ENCODE measurements at places on chromosomes 4 and X.

GRCh38 chr4:182807346-182807745 lies 109.8 kb downstream of the DCTD start:
- DNase-seq = no peak

- DNase-seq = no peak
Observed at GRCh38 chr4:3711183-3712111, 54.7 kb upstream of the ADRA2C start.

DNA sequence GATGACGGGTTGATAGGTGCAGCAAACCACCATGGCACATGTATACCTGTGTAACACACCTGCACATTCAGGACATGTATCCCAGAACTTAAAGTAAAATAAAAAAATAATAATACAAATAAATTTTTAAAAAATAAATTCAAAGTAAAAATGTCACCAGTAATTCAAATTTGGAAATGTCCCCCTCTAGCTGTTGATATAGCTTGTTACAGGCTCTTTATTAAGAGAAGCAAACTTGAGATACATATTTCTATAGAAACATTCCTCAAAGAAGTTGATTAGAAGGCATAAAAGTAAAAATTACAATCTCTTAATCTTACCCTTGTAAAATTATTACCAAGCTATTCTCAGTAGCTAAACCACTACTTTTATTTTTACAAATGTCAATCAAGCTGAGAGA lies 1397.0 kb downstream of the FAM133A start:
- no peak for DNase-seq

- DNase-seq = no peak
Observed at GRCh38 chr4:168451744-168452390, 28.4 kb downstream of the DDX60L start.

GRCh38 chr4:102180046-102180445 lies 165.2 kb downstream of the SLC39A8 start:
- no peak for DNase-seq

DNA sequence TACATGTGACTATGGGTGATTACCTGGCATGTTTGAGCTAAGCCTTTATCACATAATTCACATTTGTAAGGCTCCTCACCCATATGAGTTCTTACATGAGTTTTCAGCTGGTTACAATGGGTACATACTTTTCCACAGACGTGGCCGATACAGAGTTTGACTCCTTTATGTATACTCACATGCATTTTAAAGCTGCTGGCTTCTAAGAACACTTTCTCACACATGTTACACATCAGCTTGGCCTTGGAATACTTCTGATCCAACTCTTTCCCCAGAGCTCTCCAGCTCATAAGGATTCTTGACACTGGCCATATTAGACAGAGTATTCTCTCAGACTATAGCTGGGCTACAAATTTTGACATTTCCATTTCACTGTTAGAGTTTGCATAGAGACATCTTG lies 66.3 kb downstream of the TAB3 start:
- DNase-seq = no peak

- DNase-seq = no peak
Observed at GRCh38 chrX:34687095-34687494, 30.0 kb upstream of the TMEM47 start.

DNA sequence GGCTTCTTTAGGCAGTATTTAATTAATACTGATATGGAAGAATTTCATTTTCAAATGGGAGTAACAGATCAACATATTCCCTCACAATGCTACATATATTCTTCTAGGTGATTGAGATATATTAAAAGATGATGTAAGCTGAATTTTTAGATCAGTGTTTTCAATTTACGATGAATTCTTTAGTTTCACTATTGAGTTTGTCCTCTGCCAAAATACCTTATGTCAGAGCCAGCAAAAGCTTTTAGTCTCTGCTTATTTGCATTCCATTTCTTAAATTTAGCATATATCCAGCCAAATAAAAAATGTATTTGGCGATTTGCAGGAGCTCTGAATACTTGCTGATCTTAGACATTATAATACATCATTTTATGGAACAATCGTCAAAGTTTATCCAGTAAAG lies 144.3 kb downstream of the MOSPD2 start:
- no peak for DNase-seq

GRCh38 chr4:6271701-6272465 lies 2.2 kb downstream of the WFS1 start:
- no peak for DNase-seq

GRCh38 chrX:115533485-115533884 lies 27.5 kb upstream of the PLS3 start:
- DNase-seq = no peak

GRCh38 chrX:152819732-152820131 lies 10.8 kb downstream of the CETN2 start:
- no peak for DNase-seq

DNA sequence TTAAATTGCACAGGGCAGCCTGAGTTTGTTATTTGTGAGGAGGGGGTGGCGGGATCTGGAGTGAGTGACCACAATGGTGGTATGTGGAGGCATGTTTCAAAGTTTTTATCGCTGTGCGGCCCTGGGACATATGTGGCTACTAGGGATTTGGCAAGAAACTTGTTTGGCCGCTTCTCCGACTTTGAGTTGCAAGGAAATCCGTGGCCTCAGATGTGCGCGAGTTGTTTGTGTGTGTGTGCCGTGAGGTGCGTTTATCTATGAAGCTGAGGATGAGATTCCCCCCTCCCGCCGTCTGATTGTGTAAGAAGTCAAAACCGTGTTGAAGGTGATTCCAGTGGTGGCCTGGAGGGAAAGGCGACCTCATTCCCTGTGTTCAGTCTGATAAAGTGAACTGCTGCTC lies 1.4 kb downstream of the JADE3 start:
- no peak for DNase-seq

DNA sequence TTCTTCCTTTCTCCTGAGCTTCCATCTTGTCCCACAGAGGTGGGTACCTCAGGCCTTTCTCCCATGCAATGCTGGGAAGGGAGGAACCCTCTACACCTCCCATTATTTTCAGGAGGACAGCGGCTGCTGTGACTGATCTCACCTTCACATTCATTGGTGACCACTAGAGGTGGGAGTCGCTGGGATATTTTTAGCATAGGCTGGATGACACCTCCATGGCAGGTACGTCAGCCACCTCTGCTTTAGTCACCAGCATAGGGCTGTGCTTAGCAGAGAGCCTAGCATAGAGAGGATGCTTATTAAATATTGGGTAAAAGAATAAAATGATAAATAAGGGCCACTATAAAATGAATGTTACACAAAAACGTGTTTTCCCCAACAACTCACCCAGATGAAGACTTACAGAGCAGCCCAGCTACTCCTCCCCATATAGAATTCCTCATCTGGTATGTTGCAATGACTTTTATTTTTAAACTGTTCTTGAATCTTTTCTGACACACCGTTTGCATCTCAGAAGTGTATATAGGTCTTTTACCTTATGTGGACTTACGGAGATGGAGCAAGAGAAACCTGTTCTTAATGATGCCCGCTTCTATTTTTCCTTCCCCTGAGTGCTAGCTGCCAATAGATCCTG lies 60.9 kb upstream of the SORBS2 start:
- no peak for DNase-seq

GRCh38 chr4:82373486-82373815 lies 340 bp downstream of the HNRNPD start:
- DNase-seq = no peak

DNA sequence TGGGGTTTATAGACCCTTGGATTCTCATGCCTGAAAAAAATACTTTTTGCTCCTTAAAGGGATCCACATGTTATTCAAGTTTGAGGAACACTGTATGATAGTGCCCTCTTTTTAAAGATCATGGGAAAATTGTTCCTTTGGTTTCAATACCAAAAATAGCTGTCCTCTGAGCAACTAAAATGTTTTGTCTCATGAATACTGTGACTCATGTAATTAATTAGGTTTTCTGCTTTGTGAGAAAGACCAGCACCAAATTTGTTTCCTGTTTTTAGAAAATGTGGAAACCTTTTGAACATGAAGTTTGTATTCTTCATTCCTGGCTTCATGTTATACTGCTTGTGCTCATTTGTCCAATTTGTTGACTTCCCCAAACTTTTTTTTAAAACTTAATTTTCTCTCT lies 127.6 kb upstream of the SH3RF1 start:
- no peak for DNase-seq

- DNase-seq = no peak
Observed at GRCh38 chr4:55801498-55801897, 18.1 kb upstream of the EXOC1L start.

DNA sequence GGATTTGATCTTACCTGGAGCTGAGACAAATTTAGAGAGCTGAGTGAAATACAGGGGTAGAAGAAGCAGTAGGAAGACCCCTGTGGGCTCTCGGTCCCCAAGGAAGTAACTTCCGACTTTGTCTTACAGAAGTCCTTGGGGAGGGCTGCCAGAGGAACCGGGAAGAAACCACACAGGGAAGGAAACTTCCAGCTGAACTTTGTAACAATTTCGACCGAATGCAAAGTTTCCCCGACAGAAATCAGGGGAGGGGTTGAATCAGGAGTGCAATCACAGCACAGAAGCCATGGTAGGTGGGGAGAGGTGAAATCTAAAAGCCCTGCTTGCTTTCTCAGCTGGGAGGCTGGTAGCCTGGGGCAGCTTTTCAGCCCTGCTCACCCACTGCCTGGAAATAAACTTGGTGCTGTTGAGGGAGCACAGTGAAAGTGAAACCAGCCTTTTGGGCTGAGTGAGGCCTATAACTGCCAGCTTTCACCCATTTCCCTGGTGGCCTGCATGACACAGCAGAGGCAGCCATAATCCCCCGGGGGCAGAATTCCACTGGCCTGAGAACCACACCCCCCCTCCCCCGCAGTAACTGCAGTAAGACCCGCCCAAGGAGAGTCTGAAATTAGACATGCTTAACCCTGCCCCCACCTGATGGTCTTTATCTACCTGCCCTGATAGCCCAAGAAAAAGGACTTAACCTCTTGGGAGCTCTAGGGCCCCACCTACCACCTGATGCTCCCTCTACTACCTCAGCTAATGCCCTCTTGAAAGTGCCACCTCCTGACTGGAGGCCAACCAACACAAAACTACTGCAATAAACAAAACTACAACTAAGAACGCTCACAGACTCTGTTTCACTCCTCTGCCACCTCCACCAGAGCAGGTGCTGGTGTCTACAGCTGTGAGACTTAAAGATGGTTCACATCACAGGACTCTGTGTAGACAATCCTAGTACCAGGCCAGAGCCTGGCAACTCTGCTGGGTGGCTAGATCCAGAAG lies 248.2 kb downstream of the PARM1 start:
- DNase-seq = no peak

DNA sequence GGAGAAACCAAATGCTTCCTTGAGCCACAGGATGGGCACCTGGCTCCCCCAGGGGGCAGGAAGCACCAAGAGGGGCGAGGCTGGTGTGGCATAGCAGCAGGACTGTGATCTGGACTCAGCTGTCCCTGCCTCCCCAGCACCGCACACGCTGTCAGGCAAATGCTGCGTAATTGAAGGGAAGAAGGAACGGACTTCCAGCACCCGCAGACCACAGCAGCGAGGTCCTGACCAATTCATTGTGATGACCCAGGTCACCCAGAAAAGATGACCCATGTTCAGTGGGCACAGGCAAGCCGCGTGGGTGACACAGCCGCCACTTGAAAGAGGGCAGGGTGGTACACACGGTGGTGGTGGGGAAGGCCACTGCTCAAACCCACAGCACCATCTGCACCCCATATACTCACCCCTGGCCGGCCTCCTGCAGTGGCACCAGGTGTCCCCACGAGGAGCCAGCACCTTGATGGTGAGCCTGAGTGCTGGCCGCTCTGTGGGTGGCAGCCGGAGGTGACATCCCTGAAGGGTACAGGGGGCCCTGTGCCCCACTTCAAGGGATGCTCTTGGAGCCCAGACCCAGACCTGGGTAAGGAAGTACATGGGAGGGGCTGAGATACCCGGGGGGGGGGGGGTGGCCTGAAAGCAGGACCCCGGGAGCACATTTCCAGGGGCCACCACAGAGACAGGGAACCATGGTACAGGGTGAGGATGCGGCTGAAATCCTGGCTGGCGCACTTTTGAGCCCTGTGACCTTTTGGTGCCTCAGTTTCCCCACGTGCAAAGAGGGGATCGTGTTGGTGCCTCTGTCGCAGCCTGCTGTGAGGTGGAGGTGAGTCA lies 11.5 kb downstream of the NAT8L start:
- no peak for DNase-seq

GRCh38 chr4:174089711-174090110 lies 193.8 kb downstream of the FBXO8 start:
- no peak for DNase-seq

- no peak for DNase-seq
Observed at GRCh38 chr4:172998527-172999469, 169.8 kb upstream of the GALNT7 start.

DNA sequence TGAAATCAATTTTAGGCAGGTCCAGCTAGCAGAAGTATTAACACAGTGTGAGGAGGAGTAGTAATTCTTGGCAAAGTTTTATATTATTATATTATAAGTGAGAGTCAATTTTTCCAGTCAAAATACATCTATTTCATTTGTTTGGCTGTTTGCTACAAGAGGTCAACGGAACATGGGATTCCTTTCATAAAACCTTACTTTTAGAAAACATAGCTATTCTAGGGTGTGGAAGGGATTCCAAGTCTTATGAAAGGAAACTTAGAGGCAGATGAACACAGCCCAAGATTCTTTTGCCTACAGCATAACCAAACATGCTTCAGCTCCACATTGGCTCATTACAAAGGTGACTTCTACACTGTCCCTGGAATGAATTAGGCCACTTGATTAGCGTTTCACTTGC lies 29.9 kb upstream of the PCDH19 start:
- DNase-seq = no peak

DNA sequence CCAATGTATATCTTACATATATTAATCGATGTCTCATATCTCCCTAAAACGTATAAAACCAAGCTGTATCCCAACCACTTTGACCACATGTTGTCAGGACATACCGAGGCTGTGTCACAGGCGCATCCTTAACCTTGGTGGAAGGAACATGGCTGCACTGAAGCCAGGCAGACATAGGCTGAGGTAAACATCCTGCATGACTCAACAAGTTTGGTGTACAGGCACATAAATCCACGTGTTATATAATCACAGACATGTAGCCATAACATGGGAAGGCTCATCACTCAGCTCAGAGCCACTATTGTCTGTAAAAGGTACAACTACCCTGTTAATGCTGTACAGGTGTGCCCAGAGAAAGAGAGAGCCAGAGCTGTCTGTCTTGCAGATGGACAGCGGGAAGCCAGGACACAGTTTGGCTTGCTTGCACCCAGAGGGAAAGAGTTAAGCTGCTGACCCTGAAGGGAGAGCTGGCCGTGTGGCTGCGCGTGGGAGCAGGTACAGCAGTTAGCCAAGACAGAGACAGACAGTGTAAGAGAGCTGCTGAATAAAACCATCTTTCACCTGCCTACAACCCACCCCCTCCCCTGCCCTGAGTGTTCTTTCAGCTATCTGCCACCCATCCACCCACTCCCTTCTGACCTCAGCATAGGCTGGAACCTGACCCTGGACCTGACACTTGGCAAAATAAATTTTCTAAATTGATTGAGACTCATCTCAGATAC lies 22.3 kb upstream of the ZBTB33 start:
- no peak for DNase-seq

- DNase-seq = no peak
Observed at GRCh38 chrX:16251782-16252181, 84.5 kb downstream of the MAGEB17 start.

GRCh38 chr4:141849778-141850177 lies 213.4 kb downstream of the IL15 start:
- no peak for DNase-seq

GRCh38 chrX:10028283-10029104 lies 61.3 kb downstream of the CLDN34 start:
- DNase-seq = no peak

- no peak for DNase-seq
Observed at GRCh38 chr4:141534985-141535384, 101.4 kb upstream of the IL15 start.

Measured in D721Med (cell line).